ENCODE measurements at places on chromosomes 7 and 10.

DNA sequence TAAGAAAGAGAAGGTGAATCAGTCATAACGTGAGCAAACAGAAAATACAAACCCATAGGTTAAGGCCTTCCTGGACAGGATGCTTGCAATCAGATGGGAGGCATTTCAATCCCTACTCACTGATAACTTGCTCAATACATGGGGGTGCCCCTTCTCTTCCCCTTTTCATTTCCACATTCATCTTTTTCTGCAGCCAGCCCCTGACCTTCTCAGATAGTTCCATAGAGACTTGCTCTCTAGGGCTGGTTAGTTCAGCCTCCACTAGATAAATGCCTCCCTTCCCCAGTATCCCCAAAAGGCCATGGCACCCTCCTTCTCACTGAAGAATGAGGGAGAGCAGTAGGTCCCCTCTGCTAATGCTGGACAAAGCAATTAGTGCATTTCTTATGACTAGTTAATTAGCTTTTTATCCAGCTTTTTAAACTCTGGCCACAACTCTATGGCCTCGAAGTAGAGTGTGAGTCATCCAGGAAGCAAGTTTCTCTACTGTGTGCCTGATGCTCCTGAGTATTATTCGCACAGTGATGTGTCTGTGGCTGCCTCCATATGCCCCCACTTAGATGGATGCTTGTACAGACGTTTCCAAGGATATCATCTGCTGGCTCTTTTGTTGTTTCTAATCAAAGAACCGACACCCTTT, 12.7 kb downstream of the CHN2 start:
- no peak for DNase-seq

GRCh38 chr10:78895469-78895868, 173.3 kb upstream of the ZMIZ1 start:
- no peak for DNase-seq

DNA sequence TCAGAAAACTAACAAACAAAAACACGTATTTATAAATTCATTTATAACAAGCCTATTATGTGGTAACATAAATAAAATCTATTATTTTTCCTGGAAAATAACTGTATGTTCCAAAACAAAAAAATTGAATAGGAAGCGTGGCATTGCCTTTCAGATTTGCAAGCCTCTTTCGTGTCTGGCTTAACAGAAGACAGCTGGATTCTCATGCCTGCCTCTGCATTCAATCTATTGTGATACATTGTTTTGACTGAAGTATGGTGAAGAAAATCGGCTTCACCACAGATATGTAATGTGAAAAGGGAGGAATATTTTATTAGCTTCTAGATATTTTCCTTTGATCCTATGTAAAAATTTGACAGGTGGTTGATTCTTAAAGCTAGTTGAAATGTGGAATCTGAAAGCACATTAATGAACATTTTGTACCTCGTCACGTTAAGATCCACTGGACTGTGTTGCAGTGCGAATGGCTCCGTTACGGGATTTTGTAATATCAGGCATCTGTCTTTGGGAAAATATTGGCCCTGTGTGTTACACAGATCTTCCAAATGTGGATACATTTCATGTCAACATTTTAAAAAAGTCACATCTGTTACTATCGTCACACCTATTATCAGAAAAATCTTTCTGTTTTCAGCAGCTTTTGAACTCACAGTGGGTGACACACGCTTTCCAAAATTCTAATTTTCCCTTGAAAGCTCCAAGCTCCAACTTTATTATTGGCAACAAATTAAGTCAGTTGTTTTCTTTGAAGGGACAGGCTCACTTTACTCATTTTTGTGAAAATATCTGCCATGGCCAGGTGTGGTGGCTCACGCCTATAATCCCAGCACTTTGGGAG, 26.2 kb downstream of the PALD1 start:
- no peak for DNase-seq

GRCh38 chr7:142567201-142568075, 181.8 kb upstream of the PRSS1 start:
- DNase-seq, result no peak

GRCh38 chr7:42024537-42024936, 212.5 kb downstream of the GLI3 start:
- DNase-seq, result no peak

DNA sequence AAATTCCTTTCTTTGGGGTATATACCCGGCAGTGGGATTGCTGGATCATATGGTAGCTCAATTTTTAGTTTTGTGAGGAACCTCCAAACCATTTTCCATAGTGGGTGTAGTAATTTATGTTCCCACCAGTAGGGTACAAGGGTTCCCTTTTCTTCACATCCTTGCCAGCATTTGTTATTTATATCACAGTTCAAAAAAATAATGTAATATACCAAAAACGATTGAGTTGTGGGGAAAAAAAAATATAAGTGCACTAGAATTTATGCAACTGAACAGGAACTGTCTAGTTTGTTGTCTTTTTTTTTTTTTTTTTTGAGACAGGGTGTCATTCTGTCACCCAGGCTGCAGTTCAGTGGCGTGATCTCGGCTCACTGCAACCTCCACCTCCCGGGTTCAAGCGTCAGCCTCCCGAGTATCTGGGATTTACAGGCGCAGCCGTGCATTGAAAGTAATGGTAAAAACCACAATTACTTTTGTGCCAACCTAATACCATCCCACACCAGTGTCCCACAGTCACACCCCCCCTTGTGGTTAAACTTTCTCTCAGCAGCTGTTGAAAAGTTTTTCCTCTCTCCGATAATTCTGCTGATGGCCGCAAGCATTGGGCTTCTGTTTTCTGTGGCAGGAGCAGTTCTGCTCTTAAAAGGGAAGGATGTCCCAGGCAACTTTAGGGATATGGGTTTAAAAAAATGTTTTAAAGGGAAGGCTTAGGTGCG, 6.8 kb upstream of the LAT2 start:
- DNase-seq, result no peak

DNA sequence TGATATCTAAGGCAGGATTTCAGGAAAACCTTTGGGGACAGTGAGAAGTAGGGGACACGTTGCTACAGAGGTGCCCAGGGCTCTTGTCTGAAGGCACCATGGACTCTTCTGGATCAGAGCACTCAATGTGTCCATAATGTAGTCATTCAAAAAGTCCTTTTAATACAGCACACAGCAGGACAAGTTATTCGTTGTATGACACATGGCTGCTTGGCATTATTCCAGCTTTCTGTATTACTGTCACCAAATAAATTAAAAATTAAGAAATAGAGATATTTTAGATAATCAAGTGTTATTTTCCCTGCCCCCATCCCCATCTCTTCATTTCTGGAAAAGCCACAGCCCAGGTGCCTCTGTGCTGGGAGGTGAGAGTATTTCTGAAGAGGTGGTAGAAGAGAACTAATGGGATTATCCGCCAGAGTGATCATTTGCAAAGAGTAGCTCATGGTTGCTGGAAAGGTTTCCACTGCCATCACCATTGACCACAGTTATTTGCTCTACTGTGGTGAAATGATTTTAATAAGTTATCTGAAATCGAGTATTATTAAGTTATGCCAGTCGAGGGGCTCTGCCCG, 83.0 kb downstream of the CXCL12 start:
- no peak for DNase-seq

- no peak for DNase-seq
These were observed 50.4 kb downstream of the NEURL1 start for GRCh38 chr10:103543617-103544525.

GRCh38 chr7:77409739-77410547, 6.2 kb downstream of the GSAP start:
- no peak for DNase-seq

DNA sequence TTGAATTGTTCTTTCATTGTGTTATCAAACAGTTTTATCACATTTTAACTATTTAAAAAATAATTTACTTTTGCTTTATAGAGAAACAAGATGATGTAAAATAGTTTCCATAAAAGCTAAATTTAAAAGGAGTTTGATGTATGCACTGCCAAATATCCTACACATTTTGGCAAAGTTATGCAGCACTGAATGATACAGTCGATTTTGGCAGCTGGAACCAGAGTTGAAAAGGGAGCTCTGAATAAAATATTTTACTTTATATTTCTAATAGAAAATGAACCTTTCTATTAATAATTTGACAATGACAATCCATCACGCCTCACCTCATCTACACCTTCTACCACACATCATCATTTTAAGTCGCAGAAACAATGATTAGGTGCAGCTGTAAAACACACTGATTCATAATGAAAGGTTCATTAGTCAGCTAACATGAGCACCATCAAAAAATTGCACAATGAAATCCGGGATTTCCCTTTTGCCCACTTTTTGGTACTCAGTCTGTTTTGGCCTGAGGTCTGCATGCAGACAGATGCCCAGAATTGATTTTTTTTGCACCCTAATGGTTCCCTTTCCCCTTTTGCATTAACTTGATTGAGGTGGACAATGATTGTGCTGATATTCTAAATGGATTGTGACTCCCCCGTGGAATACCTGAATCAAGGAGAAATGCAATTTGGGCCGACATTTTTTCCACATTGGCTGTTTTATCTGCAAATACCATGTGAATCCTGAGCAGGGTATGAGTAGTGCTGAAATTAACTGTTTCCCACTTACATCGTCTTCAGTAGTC, 105.8 kb downstream of the THSD7A start:
- no peak for DNase-seq

- DNase-seq, result no peak
These were observed 18.4 kb upstream of the EXOC6 start for GRCh38 chr10:92829786-92830377.

- no peak for DNase-seq
These were observed 124.4 kb upstream of the ITGB1 start for GRCh38 chr10:33082373-33082895.

DNA sequence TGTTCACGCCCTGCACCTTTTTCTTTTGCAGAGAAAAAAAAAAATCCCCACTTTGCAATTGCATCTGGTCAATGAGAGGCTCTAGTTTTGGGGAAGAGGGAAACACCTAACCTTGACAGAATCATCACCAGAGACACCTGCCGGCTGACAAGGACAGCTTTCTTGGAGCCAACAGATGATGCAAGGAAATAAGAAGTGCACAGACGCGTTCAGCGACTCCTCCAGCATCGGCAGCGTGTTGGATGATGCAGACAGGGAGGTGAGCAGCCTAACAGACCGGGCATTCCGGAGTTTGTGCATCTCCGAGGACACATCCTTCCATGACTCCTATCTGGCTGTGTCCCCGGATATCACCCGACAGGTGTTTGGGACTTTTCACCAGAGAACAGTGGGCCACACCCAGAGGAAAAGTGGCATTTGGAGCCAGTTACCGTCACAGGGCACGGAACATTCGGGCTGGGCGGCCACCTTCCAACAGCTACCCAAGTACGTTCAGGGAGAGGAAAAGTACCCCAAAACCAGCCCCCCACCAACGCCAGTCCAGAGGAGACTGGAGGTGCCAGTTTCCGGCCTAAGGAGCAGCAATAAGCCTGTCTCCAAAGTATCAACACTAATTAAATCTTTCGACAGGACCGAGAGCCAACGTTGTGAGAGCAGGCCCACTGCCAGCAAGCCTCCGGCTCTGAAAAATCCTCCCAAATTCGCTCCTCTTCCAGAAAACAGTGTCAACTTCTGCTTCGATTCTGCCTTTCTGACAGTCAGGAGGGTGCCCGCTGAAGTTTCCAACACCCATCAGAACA, 23.6 kb downstream of the C10orf71 start:
- no peak for DNase-seq

DNA sequence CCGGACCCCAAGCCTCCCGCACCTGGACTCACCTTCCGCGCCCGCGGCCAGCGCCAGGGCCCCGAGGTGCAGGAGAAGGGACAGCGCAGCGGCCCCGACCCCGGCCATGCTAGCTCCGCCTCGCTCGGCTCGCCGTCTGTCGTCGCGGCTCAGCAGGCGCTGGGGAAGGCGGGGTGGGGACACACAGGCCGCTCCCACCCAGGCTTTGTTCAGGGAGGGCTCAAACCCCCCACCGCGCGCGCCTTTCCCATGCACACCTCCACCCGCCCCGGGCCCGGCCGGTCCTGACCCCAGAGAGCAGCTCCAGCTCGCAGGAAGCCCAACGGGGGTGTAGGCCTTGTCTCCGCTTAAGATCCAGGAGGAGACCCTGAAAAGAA, at the start of gene KCP:
Gene KCP (minus strand): TSS at position 141 of the 377 bp plus-strand sequence. CDS start 33 bp downstream, at position 108.
- no peak for DNase-seq

DNA sequence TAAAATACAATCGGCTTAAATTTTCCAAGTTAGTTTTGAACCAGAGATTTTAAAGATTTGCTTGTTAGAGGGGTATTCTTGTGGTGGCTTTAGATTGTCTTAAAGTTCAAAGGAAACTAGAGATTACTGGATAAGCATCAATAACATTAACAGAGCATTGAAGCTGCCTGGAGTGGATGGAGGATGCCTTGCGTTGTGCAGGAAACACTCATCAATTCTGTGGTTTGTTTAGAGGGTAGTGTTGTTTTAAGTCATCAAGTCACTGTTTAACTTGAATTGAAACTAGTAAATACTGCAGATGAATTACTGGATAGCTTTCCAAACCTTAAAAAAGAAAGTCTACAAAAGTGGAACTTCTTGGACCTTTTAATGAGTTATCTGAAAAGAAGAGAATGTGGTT, 218.6 kb downstream of the CELF2 start:
- DNase-seq, result no peak

Measured in NCI-H1930 (cell line).